ENCODE measurements at places on chromosomes 11 and 22. TPM values are rescaled to one million over a fixed set of nuclear protein-coding genes. Genes with fewer than 3 reads are reported as not detected.

Gene GSTT2
- polyA plus RNA-seq, result not detected

Gene TMEM45B
- polyA plus RNA-seq, result 5.3 TPM

Gene HPS4
- 13.4 TPM for polyA plus RNA-seq

Gene PRDX5
- 673 TPM for polyA plus RNA-seq

Gene PANX2
- polyA plus RNA-seq, result 1.1 TPM

Gene KCNQ1OT1
- polyA plus RNA-seq, result 0.05 TPM

Measured in stomach (tissue), 19 donors.